A549 treated with AZD2906 at 1 μM for 4 hours (cell line): ENCODE measurements at places on chromosomes 12 and 14. TPM values are rescaled to one million over a fixed set of nuclear protein-coding genes. Genes with fewer than 3 reads are reported as not detected.

Gene GLIPR1L1
- not detected in 5 replicates for total RNA-seq

Gene SRRM4
- not detected in 5 replicates for total RNA-seq

Gene CPNE6
- total RNA-seq, result 0.05 to 0.12 TPM (median 0.06 TPM) in 4 of 5 replicates, not detected in the other

Gene SLCO1B3
- 10.4 to 12.9 TPM (median 12.0 TPM) in 5 replicates for total RNA-seq

Gene NOS1
- total RNA-seq, result 0.43 to 0.51 TPM (median 0.46 TPM) in 5 replicates

Gene FAM186B
- total RNA-seq, result 0.08 to 0.24 TPM (median 0.11 TPM) in 5 replicates

Gene FANCM
- total RNA-seq, result 4.0 to 5.3 TPM (median 5.0 TPM) in 5 replicates

Gene KLRC3
- total RNA-seq, result 0.10 to 0.24 TPM (median 0.22 TPM) in 3 of 5 replicates, not detected in the others

Gene ENO2
- 29.0 to 33.1 TPM (median 32.0 TPM) in 5 replicates for total RNA-seq

Gene AICDA
- total RNA-seq, result 0.11 to 0.26 TPM (median 0.15 TPM) in 5 replicates

Gene PPP1R3E
- 2.6 to 3.7 TPM (median 2.8 TPM) in 5 replicates for total RNA-seq

Gene TSPAN11
- 0.04 to 0.11 TPM (median 0.06 TPM) in 5 replicates for total RNA-seq

Gene GLIPR1L2
- total RNA-seq, result 0.14 to 0.24 TPM (median 0.17 TPM) in 4 of 5 replicates, not detected in the other

Gene MDM1
- 5.4 to 7.4 TPM (median 6.3 TPM) in 5 replicates for total RNA-seq

Gene SLC2A14
- total RNA-seq, result 0.78 to 1.1 TPM (median 0.93 TPM) in 5 replicates

Gene CCDC177
- 0.02 to 0.05 TPM (median 0.03 TPM) in 5 replicates for total RNA-seq

Gene DTX3
- total RNA-seq, result 14.2 to 19.7 TPM (median 18.7 TPM) in 5 replicates

Gene HIF1A
- 114 to 245 TPM (median 164 TPM) in 5 replicates for total RNA-seq

Gene STON2
- 1.5 to 2.2 TPM (median 1.7 TPM) in 5 replicates for total RNA-seq

Gene TSHR
- not detected in 5 replicates for total RNA-seq

Gene NRDE2
- total RNA-seq, result 7.6 to 9.5 TPM (median 8.7 TPM) in 5 replicates

Gene CLEC4C
- not detected in 5 replicates for total RNA-seq

Gene CLEC4D
- not detected in 5 replicates for total RNA-seq

Gene MLH3
- total RNA-seq, result 16.9 to 19.6 TPM (median 18.3 TPM) in 5 replicates
